PC-9 (cell line): ENCODE measurements at places on chromosomes 4 and X. TPM values are rescaled to one million over a fixed set of nuclear protein-coding genes. Genes with fewer than 3 reads are reported as not detected.

The BTK gene
- total RNA-seq = not detected in 2 replicates

The MAMLD1 gene
- total RNA-seq = 1.5 and 2.5 TPM in 2 replicates

DNA sequence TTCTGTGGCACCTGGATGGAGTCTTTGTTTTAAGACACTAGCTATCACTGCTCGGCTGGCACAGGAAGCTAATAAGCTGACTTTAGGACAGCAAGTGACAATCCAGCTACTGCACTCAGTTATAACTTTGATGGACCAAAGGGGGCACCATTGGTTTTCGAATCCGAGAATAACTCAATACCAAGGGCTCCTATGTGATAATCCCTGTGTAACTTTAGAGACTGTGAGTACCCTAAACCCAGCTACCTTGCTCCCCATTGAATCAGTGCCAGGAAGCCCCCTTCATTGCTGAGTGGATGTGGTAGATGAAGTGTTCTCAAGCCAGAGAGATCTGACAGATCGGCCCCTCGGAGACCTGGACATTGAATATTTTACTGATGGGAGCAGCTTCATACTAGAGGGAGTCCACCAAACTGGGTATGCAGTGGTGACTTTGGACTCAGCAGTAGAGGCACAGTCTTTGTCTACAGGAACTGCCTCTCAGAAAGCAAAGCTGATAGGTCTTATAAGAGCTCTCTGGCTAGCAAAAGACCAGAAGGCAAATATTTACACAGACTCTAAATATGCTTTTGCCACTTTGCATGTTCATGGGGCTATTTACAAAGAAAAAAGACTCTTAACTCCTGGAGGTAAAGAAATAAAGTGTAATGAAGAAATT, 35.5 kb upstream of the UGT2B7 start:
- H3K4me3 ChIP-seq = no peak overlapping the region
- no peaks in the 10 kb centered on the region for H3K4me1 ChIP-seq

DNA sequence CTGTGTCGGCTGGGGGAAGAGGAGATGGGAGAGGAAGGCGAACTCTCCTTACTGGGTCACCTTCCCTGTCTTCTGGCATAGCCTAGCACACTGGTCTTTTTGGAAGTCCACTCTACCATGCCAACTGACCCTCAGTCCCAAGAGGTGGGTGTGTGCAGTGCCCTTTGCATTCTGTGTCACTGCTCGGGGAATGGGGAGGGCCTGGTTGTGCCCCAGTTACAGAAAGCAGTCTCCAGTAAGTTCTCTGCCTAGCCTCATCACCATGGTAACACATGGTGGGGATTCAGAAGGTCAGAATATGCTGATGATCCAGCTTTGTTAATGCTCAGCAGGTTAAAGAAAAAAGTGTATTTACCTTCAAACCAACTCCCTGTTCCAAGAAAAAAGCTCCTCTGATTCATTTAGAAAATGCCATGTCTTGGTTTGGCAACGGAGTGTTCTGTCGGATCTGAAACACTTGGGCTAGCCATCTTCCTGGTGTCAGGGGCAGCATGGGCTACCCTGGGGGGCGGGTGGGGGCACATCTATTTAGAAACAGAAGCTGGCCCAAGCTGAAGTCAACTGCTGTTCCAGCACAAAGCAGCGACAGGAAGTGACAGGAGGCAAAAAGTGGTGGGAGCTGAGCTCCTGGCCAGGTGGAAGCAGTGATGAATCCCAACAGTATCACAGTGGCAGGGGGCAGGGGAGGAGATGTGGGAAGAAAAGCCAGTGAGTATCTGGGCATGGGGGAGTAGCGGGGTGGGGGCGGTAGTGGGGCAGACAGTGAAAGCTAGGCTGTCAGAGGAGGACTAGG, 37.0 kb downstream of the NSG1 start:
- H3K36me3 ChIP-seq = no peaks in the 10 kb centered on the region
- no peaks in the 10 kb centered on the region for H3K27me3 ChIP-seq

DNA sequence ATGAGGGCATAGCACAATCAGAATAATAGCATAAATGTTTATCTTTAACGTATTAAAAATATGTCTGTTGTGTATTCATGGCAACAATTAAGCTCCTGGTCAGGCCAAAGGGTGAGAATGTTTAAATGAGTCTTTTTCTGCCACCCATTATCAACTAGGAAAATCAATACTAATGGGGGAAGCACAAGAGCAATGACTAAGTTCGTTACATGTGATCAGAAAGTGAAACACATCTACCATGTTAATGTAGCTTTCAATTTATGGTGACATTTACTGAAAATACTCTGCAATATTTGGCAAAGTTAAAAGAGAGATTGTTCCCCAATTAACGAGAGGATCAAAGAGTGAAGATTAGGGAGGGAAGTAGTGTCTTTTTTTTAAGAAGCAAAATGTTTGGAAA, 143.7 kb downstream of the NAA11 start:
- H3K27ac ChIP-seq = no peak overlapping the region
- no peaks in the 10 kb centered on the region for H3K4me1 ChIP-seq
- H3K4me3 ChIP-seq = no peak overlapping the region
- no peaks in the 10 kb centered on the region for H3K27me3 ChIP-seq
- no peaks in the 10 kb centered on the region for H3K36me3 ChIP-seq
- no peak for DNase-seq

The SYTL4 gene
- 23.4 and 23.6 TPM in 2 replicates for total RNA-seq

- no peak overlapping the region for H3K27ac ChIP-seq
- H3K27me3 ChIP-seq = no peaks in the 10 kb centered on the region
- DNase-seq = no peak
- H3K4me1 ChIP-seq = no peaks in the 10 kb centered on the region
These were observed 142.5 kb upstream of the TTC29 start for GRCh38 chr4:147088146-147088545.

GRCh38 chr4:102219129-102219528, 126.2 kb downstream of the SLC39A8 start:
- no peak overlapping the region for H3K4me3 ChIP-seq
- H3K4me1 ChIP-seq = 0 out of 2 replicates have a peak, but pooled peaks cover 4% of the 10 kb centered on the region
- H3K36me3 ChIP-seq = no peaks in the 10 kb centered on the region
- no peaks in the 10 kb centered on the region for H3K27me3 ChIP-seq

The G6PD gene
- total RNA-seq = 987 and 1,283 TPM in 2 replicates

The KCNIP4 gene
- total RNA-seq = not detected in 2 replicates

The OTUD5 gene
- total RNA-seq = 34.6 and 37.1 TPM in 2 replicates
